ENCODE measurements at places on chromosomes 13 and 19. TPM values are rescaled to one million over a fixed set of nuclear protein-coding genes. Genes with fewer than 3 reads are reported as not detected.

The ZNF418 gene
- 3.1 TPM for polyA plus RNA-seq

The NCR1 gene
- not detected for polyA plus RNA-seq

The AP2A1 gene
- 59.1 TPM for polyA plus RNA-seq

The HPN gene
- polyA plus RNA-seq: not detected

The ZNF506 gene
- polyA plus RNA-seq: 10.4 TPM

DNA sequence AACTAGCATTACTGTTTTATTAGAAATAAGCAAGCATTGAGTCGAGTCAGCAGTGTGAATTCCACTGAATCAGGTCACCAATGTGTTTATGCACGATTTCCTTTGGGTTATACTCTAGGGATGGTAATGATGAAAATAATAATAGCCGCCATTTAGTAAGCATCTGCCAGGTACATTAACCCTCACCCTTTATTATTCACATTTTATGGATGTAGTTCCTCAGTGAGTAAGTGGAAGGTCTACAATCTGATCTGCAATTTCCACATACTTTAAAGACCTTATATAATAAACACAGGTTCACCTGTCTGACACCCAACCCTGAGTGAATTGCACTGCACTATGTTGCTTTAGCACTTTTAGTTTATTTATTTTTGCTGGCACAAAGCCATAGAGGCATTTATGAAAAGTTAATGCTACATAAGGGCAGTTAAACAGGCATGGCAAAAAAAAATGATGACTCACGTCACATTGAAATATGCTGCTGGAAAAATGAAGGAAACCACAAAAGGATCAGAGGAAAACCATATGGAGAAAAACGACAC is 122.4 kb downstream of the TRPC4 start:
- peak; percentile 34 for DNase-seq

GRCh38 chr13:99702687-99703319 is 201.5 kb downstream of the TM9SF2 start:
- no peak for DNase-seq

DNA sequence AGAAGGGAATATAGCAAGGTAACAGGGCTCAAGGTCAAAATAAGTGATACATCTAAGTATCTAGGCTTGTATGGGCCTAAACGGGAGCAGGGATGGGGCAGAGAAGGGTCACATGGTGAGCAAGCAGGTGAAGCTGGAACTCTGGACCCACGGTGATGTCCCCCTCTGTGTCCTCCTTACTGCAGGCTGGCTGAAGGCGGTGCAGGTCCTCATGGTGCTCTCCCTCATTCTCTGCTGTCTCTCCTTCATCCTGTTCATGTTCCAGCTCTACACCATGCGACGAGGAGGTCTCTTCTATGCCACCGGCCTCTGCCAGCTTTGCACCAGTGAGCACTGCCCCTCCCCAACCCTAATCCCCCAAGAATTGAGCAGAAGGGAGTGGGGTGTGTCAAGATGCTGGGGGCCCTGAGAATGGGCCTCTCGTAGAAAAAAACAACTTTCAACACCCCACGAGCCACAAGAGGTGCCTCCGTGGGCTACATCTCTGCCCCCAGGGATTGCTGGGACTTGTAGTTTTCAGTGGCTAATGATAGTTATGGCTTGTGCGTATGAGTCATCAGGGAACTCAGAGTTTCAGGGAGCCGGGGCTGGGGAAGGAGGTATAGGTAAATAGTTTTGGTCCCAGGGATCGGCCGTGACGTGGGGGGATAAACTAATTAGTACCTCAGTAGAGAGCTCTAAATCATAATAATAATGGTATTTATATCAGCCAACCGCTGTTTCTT is 4.0 kb downstream of the EMP3 start:
- no peak for DNase-seq

DNA sequence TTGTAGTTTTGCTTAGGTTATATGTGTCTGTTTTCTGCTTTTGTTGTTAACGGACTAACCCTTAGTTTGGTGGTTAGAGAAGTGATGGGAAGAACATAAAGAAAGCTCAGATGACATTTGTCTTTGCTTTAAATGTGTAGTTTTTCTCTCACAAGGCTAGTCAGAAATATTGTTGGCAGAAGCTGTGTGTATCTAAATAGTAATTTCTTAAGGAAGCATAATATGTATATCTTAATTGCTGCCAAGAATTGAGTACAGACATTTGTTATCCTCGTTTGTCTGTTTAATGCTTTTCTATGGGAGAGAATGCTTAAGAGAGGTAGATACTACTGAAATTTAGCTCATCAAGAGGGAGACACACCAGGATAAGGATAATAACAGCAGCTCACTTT is 2.7 kb downstream of the RGCC start:
- DNase-seq: no peak

- no peak for DNase-seq
Observed at GRCh38 chr19:38551450-38551813, 66.3 kb downstream of the MAP4K1 start.

GRCh38 chr19:6737873-6738786 is 750 bp upstream of the GPR108 start:
- DNase-seq: peak; percentile 51

DNA sequence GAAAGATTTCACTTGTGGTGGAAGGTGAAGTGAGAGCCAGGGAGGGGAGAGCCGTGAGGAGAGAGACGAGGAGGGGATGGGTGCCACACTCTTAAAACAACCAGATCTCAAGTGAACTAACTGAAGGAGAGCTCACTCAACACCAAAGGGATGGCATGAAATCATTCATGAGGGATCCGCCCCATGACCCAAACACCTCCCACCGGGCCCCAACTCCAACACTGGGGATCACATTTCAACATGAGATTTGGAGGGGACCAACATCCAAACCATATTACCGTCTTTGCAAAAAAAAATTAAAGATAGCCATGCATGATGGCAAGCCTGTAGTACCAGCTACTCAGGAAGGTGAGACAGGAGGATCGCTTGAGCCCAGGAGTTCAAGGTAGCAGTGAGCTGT is 34.9 kb upstream of the POP4 start:
- DNase-seq: no peak

- DNase-seq: no peak
Observed at GRCh38 chr13:97475011-97475410, 41.0 kb downstream of the RAP2A start.

- no peak for DNase-seq
Observed at GRCh38 chr13:96191367-96191766, 101.5 kb downstream of the HS6ST3 start.

- DNase-seq: no peak
Observed at GRCh38 chr13:44617648-44618047, 41.5 kb upstream of the TSC22D1 start.

DNA sequence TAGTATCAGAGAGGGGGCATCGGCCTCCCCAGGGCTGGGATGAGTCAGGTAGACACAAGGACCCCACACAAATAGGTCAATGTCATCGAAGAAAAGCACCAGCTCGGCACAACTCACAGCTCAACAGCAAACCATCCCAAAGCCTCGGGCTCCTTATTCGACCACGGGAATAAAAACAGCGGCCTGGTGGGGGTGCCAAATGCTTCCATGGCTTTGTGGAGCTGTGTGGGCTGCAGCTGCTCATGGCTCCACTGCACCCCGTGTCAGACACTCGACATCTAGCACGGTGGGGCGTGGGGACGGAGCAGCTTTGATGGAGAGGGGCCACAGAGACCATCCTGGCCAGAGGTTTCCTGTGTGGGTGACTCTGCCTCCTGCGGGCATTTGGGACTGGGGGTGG is 212.5 kb upstream of the SOX1 start:
- no peak for DNase-seq

GRCh38 chr13:63208826-63209225 is 1793.2 kb upstream of the PCDH20 start:
- no peak for DNase-seq

DNA sequence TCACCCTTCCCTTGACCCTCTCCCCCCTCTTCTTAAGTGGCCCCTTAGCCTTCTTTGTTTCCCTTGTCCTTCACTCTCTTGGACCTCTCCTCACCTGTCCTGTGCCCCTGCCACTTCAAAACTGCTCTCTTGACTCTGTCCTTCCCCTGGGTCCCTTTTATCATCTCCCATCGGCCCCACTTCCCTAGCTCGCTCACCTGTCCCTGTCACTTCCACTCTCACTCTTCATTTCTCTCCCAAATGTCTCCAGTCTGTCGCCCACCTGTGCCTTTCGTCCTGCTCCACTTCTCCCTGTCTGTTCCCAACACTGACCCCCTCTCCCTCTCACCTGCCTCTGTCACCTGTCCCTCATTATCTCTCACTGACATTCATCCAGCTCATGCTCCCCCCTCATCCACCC is 699 bp downstream of the IFNL1 start:
- no peak for DNase-seq

GRCh38 chr13:42039457-42039945 is 8.9 kb upstream of the DGKH start:
- no peak for DNase-seq
